Lung microvascular endothelial cell (primary cell): ENCODE measurements at places on chromosomes 4 and X. TPM values are rescaled to one million over a fixed set of nuclear protein-coding genes. Genes with fewer than 3 reads are reported as not detected.

Gene BMP3
- not detected in 2 replicates for total RNA-seq

Gene NAP1L3
- total RNA-seq, result 0.44 and 1.4 TPM in 2 replicates

Gene PFKFB1
- under 0.01 TPM in 1 of 2 replicates, not detected in the other for total RNA-seq

Gene SMIM10
- 1.2 and 1.3 TPM in 2 replicates for total RNA-seq

Gene TRIM2
- total RNA-seq, result 6.5 and 15.7 TPM in 2 replicates

Gene TMSB15B
- 3.1 and 3.6 TPM in 2 replicates for total RNA-seq

Gene TCEAL2
- not detected in 2 replicates for total RNA-seq

Gene CTAG2
- total RNA-seq, result not detected in 2 replicates

Gene SPANXN3
- total RNA-seq, result not detected in 2 replicates

Gene RNF150
- under 0.01 TPM in 2 replicates for total RNA-seq

Gene NPNT
- total RNA-seq, result under 0.01 TPM in 2 replicates

Gene ITIH6
- not detected in 2 replicates for total RNA-seq

Gene HS6ST2
- under 0.01 TPM in 1 of 2 replicates, not detected in the other for total RNA-seq

Gene GJB1
- total RNA-seq, result not detected in 2 replicates

Gene TRMT44
- total RNA-seq, result 6.3 and 9.9 TPM in 2 replicates
